Fibroblast of villous mesenchyme (primary cell): ENCODE measurements at places on chromosomes 4 and X. TPM values are rescaled to one million over a fixed set of nuclear protein-coding genes. Genes with fewer than 3 reads are reported as not detected.
A peak's percentile ranks its signal among the peaks of the same experiment; 100 is the strongest.

The RTL9 gene
- under 0.01 TPM in 2 replicates for total RNA-seq

DNA sequence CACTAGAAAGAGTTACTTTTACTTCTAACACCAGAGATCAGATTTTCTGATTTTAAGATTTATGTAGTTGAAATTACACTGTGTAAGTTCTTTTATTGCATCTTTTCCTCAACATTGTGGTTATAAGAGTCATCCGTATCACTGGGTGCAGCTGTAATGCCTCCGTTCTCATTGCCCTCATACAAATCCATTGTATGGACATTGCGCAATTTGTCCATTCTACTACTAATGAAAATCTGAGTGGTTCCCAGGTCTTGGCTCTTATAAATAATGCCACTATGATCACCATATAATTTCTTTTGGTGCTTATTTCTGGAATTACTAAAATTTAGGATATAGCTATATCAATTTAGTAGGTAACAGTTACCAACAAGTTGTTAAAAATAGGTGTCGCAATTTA, 614.0 kb upstream of the GALNT7 start:
- DNase-seq = no peak

DNA sequence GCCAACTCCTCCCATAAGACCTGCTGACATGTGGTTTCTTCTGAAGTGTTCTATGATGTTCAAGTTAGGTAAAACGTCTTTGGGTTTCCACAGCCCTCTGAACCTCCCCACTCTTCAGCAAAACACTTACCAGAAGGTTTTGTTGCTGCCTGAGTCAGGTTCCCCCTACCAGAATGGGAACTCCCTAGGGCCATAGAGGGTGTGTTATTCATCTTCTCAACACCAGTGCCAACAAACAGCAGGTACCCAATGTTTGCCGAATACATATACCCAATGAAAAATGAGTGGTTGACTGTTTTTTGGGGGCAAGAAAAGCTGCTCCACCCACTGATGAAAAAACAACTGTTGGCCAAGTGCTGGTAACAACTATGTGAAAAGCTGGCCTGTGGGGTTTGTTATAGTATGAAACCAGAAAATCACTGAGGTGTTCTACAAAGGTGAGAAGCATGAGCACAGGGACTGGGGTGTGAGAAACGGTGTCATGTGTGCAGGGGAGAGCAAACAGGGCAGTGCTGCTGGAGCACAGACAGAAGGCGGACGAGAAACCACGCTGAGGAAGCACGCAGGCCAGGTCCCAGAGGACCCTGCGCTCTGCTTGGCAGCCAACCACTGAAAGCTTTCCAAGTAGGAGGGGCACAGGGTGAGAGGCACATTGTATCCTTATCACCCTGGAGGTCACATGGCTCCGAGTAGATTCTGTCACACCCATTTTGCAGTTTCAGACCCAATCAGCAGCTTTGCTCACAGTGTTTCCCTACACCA, 28.8 kb downstream of the ATP8A1 start:
- DNase-seq = no peak

DNA sequence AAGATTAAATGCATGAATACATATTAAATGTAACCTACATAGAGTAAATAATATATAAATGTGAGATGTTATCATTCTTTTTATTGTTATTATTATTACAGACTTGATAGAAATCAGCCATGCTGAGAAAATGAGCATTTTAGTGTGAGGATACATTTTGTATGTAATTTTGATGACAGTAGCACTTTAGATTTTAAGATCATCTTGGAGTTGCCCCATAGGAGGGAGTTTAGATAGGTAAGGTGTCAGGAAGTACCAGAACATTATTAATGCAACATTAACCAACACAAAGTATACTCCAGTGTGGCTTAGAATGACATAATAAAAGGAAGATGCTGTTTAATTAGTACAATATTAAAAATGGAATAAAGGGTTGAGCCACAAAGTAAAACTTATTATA, 8.4 kb downstream of the TMPRSS11A start:
- DNase-seq = no peak

DNA sequence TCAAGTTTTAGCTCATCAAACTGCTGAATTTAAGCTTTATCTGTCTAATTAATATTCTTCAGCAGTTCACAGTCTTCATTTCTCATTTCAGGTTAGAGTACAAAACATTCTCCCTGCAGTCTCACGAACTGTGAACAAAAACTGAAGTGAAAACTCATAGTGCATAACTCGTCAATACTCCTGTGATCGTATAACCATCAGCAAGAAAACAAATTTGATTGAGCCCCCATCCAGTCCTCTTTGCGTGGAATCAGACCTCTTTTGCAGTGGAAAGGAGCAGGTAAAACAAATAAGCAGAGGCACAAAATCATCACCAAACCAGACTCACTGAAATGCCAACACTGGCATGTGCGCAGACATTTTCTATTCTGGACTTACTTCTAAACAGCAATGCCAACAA, 12.7 kb downstream of the ADAM29 start:
- DNase-seq = no peak

- DNase-seq = no peak
These were observed 210.4 kb downstream of the PAPSS1 start for GRCh38 chr4:107509615-107510014.

DNA sequence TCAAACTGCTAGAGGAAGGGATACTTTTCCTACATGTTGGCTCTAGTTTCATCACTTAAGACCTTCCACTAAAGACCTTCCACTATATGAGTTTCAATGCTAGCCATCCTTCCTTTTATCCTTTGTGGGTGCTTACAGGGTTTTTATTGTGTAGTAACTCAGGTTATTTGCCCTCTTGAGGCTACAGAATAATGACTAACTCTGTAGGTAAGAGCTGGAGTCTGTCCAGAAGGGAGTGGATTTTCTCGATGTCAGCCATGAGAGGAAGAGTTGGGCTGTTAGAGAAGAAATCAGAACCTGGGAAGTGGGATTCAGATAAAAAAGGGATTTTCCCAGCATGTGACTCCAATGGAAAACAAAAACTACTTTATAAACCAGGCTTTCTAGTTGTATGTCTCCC, 27.5 kb upstream of the HERC5 start:
- no peak for DNase-seq

DNA sequence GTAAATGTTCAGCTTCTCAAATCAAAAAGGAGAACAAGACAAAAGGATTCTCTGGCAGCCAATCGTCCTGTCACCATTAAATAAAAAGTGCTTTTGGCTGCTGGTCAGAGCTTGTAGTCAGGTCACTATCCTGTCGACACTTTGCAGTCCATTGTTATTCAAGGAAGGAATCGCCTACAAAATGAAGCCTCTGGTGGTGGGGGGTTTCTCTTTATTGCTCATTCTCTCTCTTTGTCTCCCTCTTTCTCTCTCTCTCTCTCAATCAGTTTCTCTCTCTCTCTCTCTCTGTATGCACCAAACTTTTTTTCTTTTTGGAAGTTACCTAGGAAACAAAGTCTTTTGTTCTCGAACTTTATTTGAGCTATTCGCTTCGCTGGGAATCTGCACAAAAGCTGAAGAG, 17.6 kb upstream of the SCML1 start:
- no peak for DNase-seq

The SLC2A9 gene
- total RNA-seq = 0.43 and 0.97 TPM in 2 replicates

DNA sequence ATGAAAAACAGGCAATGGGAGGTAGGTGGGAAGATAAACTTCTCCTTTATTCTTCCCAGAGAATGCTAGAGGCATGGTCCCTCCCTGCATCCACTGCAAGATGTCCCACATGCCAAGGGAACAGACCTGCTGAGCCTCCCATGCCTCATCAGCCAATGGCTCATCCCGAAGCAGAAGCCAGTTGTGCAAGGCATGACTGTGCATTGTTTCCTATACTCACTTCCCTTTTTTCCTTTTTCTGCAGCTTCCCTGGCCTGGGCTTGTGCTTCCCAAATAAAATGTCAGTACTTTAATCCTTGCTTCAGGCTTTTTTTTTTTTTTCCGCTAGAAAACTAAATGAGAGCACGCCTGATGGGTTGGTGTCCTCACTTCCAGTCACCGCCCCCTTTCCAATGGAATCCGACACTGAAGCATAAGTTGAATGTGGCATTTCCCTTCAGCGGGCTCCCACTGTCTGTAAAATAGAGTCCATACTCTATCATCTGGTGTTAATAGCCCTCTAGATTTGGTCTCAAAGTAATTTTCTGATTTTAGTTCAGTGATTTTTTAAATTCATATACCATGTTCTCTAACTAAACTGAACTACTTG, 239.0 kb upstream of the JADE1 start:
- DNase-seq = peak; percentile 29

DNA sequence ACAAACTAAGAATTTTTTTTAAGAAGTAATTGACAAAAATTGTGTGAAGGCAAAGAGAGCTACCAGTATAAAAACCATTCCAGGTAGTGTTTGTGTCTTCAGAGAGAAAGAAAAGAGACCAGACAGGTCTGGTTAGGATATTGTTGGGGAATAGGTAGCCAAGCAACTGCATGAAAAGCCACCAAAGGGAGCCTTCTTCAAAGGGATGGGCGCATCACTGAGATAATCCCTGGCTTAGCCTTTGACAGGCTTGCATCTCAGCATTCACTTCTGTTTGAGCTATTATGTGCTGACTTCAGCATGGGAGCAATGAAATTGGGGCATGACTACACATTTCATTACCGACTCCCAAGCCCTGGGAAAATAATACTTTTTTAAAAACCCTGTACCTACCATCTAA, 496.6 kb downstream of the IL1RAPL1 start:
- DNase-seq = no peak

The ARHGAP36 gene
- not detected in 2 replicates for total RNA-seq

- no peak for DNase-seq
These were observed 56.3 kb upstream of the LNX1 start for GRCh38 chr4:53647547-53647946.

DNA sequence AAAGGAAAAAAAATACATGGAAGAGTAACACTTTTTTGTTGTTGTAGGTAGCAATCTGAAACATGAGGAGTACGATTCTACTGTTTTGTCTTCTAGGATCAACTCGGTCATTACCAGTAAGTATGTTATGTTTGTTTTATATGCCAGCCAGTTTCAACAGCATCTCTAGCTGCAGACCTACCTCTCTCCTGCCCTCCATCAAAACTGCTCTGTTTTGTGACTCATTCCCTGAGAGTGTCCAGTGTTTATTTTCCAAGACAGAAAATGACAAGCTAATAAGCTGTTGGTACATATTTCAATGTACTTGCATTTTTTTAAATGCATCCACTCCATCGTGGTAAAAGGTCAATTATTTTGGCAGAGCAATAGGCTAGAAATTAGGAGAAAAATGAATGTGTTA, 347 bp downstream of the AMTN start:
- DNase-seq = peak; percentile 11

DNA sequence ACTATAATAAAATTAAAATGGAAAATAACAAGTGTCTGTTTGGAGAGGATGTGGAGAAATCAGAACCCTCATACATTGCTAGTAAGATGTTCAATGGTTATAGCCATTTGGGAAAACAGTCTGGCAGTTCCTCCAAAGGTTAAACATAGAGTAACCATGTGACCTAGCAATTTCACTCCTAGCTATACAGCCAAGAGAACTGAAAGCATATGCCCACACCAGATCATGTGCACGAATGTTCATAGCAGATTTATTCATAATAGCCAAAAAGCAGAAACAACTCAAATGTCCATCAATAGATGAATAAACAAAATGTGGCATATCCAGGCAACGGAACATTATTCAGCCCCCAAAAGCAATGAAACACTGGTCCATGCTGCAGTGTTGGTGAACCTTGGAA, 9.4 kb upstream of the CCNQ start:
- no peak for DNase-seq

DNA sequence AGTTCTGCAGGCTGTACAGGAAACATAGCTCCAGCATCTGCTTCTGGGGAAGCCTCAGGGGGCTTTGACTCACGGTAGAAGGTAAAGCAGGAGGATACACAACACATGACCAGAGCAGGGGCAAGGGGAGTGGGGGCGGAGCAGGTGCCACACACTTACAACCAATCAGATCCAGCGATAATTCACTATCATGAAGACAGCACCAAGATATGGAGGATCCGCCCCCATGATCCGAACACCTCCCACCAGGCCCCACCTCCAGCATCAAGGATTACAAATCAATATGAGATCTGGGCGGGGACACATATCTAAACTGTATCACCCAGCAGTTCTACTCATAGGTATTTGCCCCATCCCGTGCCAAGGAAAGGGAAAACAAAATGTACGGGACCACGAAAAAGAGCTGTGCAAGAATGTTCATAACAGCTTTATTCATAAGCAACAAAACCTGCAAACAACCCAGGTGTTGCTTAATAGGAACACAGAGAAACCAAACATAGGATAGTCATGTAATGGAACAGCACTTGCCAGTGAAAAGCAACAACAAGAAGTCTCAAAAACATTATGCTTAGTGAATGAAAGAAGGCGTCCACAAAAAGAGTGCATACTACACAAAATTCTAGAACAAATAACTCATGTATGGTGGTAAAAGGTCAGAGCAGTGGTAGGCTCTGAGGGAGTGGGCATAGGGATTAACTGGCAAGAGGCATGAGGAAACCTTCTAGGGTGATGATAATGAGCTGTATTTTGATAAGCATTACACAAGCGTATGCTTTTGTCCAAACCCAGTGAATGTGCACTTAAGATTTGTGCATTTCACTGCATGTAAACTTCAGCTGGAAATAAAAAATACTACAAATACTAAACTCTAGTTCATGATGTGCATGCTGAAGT, 130.9 kb upstream of the FAM9B start:
- peak; percentile 51 for DNase-seq

The CNGA1 gene
- under 0.01 and 0.64 TPM in 2 replicates for total RNA-seq

- DNase-seq = peak; percentile 26
These were observed 292.6 kb upstream of the KLF3 start for GRCh38 chr4:38371391-38371851.

The FRAS1 gene
- 0.97 and 1.3 TPM in 2 replicates for total RNA-seq

The CYBB gene
- total RNA-seq = under 0.01 and 0.32 TPM in 2 replicates

DNA sequence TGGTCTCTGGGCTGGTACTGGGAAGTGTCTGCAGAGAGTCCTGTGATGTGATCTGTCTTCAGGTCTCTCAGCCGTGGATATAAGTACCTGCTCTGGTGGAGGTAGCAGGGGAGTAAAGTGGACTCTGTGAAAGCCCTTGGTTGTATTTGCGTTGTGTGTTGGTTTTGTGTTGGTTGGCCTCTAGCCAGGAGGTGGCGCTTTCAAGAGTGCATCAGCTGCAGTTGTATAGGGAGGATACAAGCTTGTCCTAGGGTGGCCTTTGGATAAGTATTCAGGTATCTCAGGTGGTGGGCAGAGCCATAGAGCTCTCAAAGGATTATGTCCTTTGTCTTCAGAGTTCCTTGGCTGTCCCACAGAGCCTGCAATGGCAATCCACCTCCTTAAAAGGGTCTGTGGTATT, 111.6 kb downstream of the MAGEB17 start:
- no peak for DNase-seq

- DNase-seq = no peak
These were observed 1.6 kb upstream of the SFRP2 start for GRCh38 chr4:153790500-153790865.
